ENCODE measurements at places on chromosomes 3 and 15.

GRCh38 chr3:107992976-107993684 lies 97.7 kb downstream of the CD47 start:
- DNase-seq = no peak

- no peak for DNase-seq
Observed at GRCh38 chr3:196501316-196502044, 2.1 kb downstream of the RNF168 start.

DNA sequence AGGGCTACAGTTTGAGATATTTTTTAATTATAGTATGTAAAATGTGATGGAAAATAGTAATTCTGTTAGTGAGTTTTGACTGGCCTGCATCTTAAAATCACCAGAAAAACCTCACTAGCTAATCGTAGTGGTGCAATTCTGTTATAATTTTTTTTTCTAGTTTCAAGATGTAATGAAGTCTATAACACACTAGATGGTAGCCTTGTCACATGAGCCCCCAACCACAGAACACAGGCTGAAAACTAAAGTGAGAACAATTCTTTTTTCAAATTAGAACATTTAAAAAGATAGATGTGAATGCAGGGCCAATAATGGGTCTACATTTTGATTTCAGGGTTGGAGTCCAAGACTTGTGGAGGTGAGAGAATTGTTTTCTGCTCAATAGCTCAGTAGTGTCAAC lies 83.3 kb upstream of the KCNH8 start:
- DNase-seq = no peak

- peak; percentile 35 for DNase-seq
Observed at GRCh38 chr15:77418966-77419835, 703 bp downstream of the PEAK1 start.

DNA sequence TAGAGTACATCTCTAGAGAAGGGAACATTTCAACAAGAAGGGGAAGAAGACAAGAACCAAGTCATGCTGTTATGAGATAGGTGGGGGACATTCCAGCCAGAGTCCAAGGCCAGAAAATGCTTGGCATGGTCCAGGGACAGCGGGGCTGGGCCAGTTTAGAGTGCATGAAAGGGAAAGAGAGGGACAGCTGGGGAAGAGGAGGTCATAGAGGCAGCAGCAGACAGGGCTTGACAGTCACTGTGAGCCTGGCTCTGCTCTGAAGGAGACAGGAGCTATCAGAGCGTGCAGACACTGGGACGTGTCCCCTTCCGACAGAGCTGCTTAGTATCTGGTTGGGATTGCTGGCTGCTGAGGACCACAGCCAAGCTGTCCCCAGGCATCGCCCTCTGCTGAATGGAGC lies 35.7 kb upstream of the PRR20G start:
- DNase-seq = no peak

DNA sequence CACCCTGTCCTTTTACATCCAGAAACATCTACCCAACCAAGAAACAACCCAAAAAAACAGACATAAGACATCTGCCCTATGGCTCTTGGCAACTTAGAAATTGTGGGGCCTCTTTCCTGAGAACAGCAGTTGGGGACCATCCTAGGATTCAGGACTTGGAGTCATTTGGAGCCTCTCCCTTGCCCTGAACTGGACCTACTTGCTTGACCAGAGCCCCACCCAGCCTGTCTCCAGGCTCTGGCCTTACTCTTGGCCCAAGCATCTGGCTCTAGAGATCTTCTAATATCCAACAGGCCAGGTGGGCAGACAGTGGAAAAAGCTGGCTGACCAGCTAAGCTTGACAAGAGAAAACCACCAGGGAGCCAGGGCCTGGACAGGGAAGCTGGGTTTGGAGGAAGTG lies 99.1 kb upstream of the C2CD4B start:
- no peak for DNase-seq

GRCh38 chr3:177279118-177279815 lies 82.0 kb upstream of the TBL1XR1 start:
- no peak for DNase-seq

DNA sequence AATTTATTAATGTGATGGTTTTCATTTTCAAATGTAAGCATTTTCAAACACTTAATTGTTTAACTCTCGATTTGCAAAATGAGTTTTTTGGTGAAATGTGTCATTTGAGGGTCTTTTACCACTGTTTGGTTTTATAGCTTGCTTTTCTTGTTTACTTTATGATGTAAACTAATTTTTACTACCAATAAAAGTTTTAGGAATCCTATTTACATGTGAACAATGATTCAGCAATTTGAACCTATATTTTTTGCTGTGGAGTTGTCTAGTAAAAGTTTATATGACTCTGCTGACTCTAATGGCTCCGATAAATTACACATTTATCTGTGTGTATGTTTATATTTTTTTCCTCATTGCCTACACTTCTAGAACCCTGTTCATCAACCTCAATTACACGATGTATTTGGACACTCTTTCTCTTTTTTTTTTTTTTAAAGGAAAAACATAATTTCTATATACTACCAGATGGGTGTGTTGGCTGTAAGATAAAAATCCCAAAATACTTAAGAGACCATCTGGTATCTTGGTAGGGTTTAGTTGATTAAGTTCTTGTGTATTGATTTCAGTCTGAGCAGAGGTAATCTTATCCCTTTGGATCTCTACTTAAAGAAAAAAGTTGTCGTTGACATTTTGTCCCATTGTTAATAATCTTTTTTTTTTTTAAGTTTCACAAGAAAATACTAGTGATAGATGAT lies 89.5 kb downstream of the PTPRG start:
- no peak for DNase-seq

GRCh38 chr3:184343200-184343876 lies 5.9 kb downstream of the FAM131A start:
- no peak for DNase-seq

DNA sequence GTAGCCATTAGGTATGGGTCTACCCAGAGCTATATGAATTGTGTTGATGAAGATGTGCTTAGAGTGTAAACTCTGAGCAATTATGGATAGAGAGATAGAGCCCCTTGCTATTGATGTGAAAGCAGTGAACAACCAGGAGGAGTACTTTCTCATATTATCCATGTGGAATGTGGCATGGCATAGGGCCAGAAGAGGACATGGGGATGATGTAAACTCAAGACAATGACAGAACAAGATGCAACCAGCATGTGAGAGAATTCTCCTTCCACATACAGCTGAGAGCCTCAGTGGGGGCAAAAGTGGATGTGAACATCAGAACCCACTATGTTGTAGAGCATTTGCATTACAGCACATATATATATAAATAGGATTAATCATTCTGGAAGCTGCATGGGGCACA lies 36.4 kb upstream of the BNC1 start:
- no peak for DNase-seq

- no peak for DNase-seq
Observed at GRCh38 chr15:96320703-96321638, 9.5 kb upstream of the NR2F2 start.

DNA sequence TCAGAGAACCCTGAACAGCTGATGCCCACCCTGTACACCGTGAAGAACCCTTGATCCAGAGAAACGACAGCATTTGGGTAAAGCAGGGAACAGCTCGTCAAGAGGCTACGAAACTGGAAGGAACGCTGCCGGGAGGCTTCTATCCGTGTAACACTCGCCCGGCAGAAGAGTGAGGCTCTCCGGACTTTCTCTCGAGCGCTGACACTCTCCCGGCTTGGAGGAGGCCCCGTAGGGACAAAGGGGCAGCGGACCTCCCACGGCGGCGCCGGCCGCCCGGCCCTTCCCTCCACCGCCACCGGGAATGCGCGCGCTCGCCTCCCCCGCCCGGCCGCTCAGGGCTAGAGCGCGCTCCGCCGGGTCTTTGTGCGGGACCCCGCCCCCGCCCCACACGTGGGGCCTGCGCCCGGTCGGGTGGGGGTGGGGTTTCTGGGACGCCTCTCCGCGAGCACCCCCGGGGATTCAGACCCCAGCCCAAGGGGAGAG lies 1.7 kb downstream of the HYAL2 start:
- DNase-seq = no peak

DNA sequence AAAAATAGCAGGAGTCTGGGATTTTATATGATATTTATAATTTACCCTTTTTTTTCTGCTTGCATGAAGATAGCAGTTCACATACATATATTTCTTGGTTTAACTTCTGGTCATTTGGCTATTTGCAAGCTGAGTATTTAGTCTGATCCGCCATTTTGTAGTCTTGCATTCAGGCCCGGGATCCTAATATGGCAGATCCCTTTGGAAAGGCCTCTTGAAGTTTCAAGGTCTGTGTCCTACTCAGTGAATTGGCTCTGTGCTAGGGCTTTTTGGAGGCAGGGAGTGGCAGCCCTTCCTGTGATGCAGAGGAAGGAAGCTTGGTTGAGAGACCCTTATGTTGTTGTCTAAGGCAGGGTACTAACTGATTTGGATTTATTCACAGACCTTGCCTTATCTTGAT lies 2.9 kb downstream of the SNRPN start:
- DNase-seq = no peak

DNA sequence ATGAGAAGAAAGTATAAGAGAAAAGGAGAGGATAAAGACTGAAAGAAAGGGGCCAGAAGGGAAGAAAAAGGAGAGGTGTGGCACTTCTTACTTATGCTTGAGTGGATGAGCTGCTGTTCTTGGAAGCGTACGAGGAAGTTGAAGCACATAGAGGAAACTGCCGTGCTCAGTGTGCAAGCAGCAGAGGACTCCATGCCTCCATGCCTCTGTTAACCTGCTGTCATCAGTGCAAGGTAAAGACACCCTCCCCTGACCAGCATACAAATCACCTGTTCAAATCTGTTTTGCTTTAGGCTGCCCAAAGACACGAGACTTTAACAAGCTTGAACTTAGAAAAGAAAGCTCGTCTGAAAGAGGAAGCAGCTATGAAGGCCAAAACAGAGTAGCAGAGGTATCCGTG lies 6.4 kb downstream of the WDR5B start:
- DNase-seq = no peak

DNA sequence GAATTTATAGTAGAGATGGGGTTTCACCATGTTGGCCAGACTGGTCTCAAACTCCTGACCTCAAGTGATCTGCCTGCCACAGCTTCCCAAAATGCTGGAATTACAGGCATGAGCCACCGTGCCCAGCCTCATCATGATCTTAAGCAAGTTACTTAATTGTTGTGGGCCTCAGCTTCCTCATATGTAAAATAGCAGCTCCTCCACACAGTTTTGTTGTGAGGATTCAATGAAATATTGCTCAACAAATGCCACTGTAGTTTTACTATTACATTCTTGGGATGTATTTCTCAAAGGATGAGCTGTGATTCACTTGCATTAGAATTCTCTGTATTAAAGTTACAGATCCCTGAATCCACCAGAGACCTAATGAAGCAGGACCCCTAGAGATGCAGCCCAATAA lies 168.8 kb downstream of the ADAMTS9 start:
- no peak for DNase-seq

DNA sequence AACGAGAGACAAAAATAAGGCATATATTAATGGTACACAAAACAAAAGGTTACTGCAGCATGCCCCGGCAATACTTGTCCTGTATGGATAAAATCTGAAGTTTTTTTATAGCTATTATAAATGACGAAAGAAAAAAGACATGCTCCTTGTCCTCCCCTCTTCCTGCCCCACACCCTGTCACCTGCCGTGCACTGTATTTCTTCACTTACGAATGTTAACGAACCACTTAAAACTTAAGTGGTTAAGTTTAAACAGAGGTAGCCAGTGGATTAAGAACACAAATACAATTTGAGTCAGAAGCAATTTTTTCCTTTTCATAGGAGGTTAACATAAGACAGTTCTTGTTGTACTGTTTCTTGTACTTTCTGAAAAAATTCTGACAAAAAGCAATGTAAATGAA lies 799.1 kb upstream of the NECTIN3 start:
- DNase-seq = no peak

DNA sequence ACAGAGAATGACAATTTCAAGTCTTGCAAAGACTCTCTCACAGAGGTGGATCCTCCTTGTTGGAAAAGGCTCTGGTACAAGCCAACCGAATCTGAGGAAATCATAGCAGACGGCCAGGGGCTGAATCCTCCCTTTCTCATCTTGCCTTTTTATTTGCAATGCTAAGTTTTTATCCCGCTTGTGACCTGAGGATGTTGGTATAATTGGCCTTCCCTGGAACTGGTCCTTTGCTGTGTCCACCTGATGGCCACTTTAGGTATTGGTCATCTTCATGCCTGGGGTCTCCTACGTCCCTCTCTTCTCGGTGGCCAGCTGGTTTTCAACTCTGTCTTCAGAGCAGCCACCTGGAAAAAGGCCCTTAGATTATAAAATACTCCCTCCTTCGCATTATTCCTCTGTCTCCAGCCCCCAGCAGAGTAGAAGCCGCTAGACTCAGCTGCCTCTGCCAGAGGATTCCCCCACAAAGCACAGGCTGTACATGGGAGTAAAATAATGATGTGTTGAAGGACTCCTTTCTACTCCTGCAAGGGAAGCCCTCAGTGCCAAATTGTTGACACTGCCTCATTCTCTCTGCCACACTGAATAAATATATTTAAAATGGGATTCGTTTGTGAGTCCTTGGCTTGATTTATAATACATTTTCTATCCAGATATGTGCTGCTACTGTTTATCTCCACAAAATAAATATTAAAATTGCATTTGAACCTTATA lies 208.9 kb upstream of the CFAP20DC start:
- no peak for DNase-seq

GRCh38 chr3:133915685-133916658 lies 20.3 kb upstream of the RAB6B start:
- DNase-seq = no peak

DNA sequence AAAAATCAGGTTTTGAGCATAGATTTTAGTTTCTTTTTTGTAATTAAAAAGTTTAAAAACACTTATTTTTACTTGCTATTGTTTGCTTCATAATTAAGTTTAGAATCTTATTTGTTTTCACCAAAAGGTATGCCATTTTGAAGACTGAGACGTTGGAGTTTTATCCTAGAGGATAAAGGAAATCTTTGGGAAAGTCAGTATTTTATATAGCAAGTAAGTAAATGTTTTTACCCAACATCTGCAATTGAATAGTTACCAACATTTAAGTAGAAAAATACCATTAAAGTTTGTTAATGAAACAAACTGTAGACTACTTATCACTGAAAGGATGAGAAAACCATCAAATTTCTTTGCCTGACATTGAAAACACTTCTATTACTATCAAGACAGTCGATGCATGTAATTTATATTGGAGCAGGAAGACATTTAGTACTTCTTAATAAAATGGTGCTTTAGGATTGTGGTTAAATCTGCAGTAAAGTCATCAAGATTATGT lies 14.0 kb upstream of the CHD2 start:
- no peak for DNase-seq

DNA sequence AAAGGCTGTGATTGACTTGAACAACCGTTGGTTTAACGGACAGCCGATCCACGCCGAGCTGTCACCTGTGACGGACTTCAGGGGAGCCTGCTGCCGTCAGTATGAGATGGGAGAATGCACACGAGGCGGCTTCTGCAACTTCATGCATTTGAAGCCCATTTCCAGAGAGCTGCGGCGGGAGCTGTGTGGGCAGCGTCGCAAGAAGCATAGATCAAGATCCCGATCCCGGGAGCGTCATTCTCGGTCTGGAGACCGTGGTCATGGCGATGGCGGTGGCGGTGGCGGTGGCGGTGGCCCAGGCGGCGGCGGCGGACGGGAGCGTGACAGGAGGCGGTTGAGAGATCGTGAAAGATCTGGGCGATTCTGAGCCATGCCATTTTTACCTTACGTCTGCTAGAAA lies 7.8 kb upstream of the NANOGP8 start:
- no peak for DNase-seq

GRCh38 chr3:111737706-111738086 lies 121.4 kb upstream of the PHLDB2 start:
- DNase-seq = peak; percentile 67
